ENCODE measurements at places on chromosomes 7 and 10.

GRCh38 chr7:15684871-15685270 is 1.6 kb downstream of the MEOX2 start:
- no peak for DNase-seq

- DNase-seq, result no peak
Observed at GRCh38 chr10:132503581-132504421, 33.8 kb upstream of the INPP5A start.

- DNase-seq, result no peak
Observed at GRCh38 chr7:23709081-23709750, 803 bp upstream of the STK31 start.

- DNase-seq, result no peak
Observed at GRCh38 chr7:130493275-130493873, 1.5 kb downstream of the MEST start.

GRCh38 chr7:111998326-111998725 is 207.9 kb downstream of the DOCK4 start:
- DNase-seq, result no peak

- DNase-seq, result no peak
Observed at GRCh38 chr7:137110535-137110934, 233.0 kb downstream of the PTN start.

GRCh38 chr7:42790196-42790595 is 121.7 kb downstream of the C7orf25 start:
- no peak for DNase-seq

DNA sequence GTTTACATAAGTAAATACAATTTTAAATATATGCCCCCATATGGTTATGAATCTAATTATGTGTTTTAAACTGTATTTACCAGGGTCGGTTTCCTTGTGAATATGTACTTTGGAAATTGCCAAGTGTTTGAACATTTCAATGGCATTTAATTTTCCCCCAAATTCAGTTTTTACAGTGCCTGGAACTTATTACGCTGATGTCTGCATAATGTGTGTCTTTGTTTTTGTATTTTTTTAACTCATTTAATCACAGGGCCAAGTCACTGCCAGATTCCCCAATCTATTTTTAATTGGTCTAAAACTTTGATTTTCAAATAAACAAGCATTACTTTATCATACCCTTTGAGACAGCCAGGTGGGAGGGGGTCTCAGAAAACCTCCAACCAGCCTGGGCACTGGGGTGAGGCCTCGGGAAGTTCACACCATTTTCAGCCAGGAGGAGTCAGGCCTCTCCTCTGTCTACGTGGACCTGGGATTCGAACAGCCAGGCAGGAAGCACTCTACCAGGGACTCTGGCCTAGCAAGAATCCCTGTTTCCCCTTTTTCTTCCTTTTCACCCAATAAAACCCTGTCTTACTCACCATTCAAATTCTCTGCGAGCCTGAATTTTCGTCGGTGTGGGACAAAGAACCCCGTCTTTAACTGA is 151.5 kb upstream of the COL1A2 start:
- DNase-seq, result no peak

- DNase-seq, result no peak
Observed at GRCh38 chr7:28207486-28208158, 27.0 kb upstream of the JAZF1 start.

DNA sequence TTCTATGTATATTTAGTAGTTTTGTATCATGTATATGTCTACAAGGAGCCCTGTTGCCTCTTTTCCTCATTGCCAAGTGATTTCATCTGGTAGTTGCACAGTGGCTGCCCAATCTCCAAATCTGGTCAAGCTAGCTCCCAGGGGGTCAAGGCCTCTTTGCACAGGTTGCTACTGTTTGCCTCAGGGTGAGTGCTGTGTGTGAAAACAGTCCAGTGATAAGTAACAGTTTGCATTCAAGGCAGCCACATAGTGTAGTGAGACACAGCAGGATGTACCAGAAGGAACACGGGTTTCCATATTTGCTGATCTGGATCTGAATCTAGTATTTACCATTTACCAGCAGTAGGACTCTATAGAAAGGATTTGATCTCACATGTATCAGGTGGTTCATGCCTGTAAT is 13.3 kb upstream of the EPC1 start:
- no peak for DNase-seq

GRCh38 chr7:47044625-47045024 is 537.3 kb downstream of the TNS3 start:
- no peak for DNase-seq

DNA sequence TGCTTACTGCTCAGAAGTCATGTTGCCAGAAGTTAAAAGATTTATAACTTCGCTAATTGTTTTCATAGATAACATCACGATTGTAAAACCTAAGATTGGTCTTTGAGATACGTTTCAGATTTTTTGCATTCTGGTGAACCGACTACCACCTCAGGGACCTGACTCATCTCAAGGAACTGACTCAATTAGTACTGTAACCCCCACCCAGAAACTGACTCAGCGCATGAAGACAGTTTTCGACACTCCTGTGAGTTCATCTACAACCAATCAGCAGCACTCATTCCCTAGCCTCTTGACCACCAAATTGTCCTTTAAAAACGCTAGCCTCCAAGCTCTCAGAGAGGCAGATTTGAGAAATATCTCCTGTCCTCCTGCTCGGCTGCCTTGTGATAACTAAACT is 72.3 kb downstream of the ELMO1 start:
- DNase-seq, result no peak

DNA sequence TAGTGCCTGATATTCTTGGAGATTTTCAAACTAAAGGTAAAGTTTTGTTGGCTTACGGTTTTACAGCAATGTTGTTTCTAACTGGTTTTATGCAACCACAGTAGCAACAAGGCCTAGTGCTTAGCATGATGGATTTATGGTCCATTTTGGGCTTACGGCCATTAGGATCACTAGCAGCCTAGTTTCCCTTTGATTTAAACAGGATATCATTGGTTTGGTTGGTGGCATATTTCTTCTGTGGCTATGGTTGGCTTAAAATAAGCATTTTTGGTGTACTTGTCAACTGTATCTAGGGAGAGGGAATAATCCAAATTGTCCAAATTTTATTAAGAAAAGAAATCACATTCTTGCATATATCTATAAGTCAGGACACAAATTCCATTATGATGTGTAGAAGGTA is 194.0 kb downstream of the HDAC9 start:
- no peak for DNase-seq

GRCh38 chr10:61961278-61961677 is 59.8 kb downstream of the ARID5B start:
- no peak for DNase-seq

- no peak for DNase-seq
Observed at GRCh38 chr7:75045881-75046280, 27.7 kb downstream of the RCC1L start.

- no peak for DNase-seq
Observed at GRCh38 chr10:127306479-127306878, 110.1 kb upstream of the INSYN2A start.

- DNase-seq, result no peak
Observed at GRCh38 chr10:118207470-118208007, 134.6 kb downstream of the FAM204A start.

DNA sequence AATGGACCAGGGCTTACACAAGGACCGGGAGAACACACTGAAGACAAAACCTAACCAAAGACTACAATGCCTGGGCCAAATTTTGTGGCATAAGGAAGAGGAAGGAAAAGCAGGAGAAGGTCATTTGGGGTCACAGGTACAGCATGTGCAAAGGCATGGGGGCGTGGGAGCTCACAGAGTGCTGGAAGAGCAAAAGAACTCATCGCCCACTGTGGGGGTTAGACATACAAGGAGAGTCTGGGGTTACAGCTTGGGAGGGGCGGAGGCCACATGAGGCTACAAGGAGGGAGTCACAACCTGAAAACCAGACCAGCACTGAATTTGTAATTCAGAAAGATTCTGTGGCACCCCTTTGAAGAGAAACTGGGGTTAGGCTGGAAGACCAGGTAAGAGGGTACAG is 9.7 kb downstream of the PUS7 start:
- DNase-seq, result no peak

DNA sequence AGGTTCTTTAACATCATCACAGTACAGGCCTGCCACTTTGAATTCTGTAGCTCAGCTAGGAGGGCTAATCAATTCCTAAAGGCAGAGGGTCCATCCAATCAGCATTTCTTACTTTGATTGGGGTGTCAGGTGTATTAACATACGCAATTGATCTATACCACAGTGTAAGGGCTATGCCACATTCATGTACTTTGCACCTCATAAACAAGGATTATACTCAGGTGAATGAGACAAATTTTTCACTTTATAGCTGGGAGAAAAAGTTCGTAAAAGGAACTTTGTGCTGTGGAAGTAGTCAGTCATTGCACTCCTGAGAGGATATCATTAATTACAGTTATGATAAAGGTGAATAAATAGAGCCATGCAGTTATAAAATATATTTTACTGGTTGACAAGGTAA is 119.9 kb upstream of the AHR start:
- no peak for DNase-seq

DNA sequence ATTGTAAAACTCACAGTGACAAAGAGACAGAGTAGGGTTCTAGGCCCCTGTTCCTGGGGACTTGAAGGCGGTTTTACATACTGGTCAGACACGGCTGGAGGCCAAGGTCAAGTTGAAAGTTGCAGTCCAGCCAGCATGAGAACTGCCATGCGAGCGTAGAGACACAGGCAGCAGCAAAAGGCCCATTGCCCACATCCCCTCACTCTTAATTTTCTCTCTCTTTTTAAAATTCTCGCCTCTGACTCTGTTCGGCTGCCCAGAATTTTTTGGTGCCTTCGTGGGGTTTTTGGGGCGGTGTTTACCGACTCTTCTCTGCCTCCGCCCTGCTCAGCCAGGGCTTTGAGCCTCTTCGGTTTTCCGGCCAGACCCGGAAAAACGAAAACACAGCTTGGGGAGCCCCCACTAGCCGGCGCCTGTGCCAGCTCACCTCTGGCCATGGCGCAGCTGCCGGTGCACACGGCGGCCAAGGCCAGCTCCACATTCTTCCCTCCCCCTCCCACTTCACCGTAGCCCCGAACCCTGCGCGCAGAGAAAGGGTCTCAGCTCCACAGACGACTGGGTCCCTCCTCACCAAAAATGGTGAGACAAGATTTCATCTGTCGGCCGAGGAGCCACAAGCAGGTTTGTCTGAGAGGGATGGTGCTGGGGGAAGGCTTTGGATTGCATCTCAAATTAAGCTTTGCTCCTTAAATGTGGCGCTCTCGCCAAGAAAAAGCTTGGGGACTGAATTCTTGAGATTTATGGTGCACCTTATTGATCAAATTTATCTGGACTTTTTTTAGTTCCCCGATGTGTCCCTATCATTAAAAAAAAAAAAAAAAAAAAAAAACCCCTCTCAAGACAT is 2.3 kb upstream of the HOXA13 start:
- no peak for DNase-seq

- no peak for DNase-seq
Observed at GRCh38 chr7:143385891-143386781, 5.0 kb downstream of the ZYX start.

DNA sequence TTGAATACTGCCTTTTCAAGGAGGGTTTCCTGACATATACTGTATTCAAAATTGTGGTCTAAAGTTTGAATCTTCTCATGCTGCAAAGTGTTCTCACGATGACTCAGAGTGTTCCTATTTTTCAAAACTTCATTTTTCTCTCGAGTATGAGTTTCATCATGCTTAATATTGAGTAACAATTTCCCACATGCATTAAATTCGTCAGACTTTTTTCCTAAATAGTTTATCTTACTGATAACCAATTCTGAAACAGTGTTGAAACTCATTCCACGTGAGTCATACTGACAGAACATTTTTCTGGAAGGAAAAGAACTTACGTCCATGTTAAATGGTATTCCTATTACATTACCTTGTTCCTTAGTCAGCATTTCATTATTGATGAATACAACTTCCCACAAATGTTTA is 44.1 kb downstream of the ZNF33B start:
- peak; percentile 48 for DNase-seq

GRCh38 chr10:7107285-7107684 is 303.5 kb downstream of the SFMBT2 start:
- peak; percentile 11 for DNase-seq

- no peak for DNase-seq
Observed at GRCh38 chr10:114265392-114266053, 26.5 kb downstream of the VWA2 start.

GRCh38 chr10:128563387-128563786 is 437.2 kb upstream of the MKI67 start:
- no peak for DNase-seq

Data from non-pigmented ciliary epithelial cell (primary cell).